Effector memory CD8-positive, alpha-beta T cell (primary cell): ENCODE measurements at places on chromosomes 3 and 15.

DNA sequence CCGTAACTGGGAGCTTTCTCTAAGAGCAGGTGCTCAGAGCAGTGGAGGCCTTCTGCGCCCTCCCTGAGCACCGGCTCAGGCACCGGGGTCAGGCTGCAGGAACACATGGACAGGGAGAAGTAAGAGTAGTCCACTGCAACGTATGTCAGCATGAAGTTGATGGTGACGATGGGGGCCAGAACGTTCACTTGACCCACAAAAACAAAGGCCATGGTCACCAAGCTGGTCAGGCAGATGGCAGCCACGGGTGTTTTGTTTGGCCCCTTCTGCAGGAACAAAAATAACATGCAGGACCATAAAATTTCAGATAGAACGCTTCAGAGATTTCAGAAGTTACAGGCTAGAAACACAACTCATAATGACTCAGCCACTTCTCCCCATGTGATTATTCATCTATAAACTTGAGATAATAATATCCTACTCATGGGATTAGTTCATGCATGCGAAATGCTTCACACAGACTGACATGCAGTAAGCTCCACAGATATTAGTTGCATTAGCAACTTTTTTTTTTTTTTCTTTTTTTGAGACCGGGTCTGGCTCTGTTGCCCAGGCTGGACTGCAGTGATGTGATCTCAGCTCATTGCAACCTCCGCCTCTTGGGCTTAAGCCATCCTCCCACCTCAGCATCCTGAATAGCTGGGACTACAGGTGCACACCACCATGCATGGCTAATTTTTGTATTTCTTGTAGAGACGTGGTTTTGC lies 52.2 kb upstream of the HEG1 start:
- DNase-seq, result no peak

GRCh38 chr3:141556034-141556433 lies 69.2 kb downstream of the RASA2 start:
- no peak for DNase-seq

DNA sequence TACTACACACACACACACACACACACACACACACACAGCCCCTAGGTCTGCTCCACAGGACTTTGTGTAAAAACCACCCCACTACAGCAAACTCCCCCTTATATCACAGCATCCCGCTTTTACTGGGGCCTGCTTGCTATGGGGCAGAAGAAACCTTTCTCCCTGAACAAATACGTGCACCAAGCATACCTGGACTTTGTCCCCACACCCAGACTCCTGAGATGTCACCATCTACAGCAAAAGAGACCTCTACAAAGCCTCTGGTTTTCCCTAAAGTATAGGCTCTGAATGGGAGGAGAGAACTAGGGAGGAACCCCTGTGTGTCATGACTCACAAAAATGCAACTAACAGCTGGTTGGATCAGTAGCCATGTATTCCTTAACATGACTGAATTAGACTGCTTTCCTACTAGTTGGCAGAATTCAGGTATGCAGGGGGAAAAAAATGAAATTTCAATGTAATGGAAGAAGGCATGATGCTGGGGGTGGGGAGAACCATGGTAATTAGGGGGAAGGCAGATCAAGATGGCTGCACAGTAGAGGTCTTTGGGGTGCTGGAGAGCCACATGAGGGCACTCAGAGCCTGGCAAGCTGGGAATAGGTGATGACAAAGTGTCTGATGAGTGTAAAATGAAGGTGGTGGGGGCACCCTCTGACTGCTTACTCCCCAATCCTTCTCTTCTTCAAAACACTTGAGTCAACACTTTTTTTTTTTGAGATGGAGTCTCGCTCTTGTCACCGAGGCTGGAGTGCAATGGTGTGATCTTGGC lies 45.9 kb downstream of the DAPK2 start:
- DNase-seq, result no peak

DNA sequence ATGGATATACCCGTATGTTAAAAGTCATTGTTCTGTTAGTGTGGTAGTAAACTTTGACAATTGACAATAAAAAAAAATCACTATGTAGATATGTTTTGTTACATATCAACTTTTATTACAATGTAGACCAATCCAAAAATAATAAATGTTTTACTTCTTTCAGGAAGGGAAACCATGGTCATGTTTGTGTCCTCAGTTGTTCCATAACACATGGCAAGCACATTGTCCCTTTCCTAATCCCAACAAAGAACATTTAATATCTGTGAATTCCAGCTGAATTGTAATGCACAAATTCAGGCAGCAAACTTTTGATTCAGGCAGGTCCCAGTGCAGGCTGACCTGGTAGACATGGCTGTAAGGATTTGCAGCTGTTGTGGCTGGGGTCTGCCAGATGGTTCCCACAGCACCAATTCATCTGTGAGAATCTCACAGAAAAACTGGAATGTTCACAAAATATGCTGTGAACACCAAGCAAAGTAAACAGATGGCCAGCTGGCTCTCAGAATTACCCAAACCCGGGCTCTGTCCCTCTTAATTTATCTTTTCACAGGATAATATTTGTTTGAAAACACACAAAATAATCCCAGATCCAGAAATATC lies 1.9 kb upstream of the SPG21 start:
- DNase-seq, result no peak

- peak; percentile 17 for DNase-seq
Observed at GRCh38 chr3:52053307-52054304, 2.8 kb downstream of the DUSP7 start.

GRCh38 chr15:85792912-85793590 lies 1.7 kb downstream of the KLHL25 start:
- no peak for DNase-seq

- no peak for DNase-seq
Observed at GRCh38 chr15:52496175-52496574, 32.5 kb downstream of the MYO5A start.

DNA sequence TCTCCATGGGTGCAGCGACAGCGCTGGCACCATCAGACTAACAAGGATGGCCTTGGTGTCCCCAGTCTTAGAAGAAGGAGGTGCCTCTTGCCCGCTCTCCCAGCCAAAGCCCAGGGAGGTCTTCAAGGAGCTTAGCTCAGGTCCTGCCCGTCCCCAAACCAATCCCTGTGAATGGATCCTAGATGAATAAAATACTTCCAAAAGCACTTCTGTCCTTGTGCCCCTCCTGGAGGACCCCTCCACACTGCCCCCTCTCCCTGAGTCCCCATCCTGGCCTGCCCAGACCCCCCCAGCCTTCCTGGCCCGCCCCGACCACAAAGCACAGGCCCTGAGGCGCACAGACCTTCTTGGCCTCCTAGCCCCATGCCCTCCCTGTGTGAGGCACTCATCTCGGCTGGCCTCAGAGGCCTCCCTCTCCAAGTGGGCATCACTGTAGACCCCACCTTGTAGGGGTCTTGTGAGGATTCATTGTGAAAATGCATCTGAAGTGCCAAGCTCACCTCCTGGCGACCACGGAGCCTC lies 8.4 kb downstream of the SLC28A1 start:
- no peak for DNase-seq

GRCh38 chr3:191141728-191142127 lies 57.3 kb upstream of the OSTN start:
- no peak for DNase-seq

GRCh38 chr3:112303764-112304325 lies 9.8 kb upstream of the SLC9C1 start:
- DNase-seq, result no peak
